Stimulated activated CD8-positive, alpha-beta memory T cell treated with anti-CD3 and anti-CD28 coated beads, Interleukin-15, amount 100 ng/mL, for 4 hours (primary cell): ENCODE measurements at places on chromosomes 6 and 20.

DNA sequence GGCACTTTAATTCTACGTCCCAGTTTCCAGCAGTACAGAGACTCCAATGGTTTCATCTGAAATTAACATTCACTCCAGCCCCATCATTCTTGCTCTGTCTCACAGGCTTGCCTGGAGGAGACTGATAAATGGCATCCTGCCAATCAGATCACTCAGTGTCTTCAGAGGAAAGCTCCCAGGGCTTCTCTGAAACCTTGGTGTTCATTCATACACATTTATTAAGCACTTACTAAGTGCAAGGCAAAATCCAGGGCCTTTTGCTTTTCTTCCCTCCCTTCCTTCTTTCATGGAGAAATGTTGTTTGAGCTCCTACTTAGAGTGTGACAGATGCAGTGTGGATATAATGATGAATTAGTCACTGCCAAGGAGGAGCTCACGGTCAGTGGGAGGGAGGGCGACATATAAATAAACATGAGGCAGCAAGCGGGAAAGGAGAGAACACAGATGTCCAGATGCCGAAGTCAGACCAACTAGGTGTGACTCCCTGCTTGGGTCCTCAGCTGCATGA lies 106.7 kb upstream of the DTNBP1 start:
- DNase-seq = no peak

- DNase-seq = no peak
Measured at GRCh38 chr6:60952500-60952899, 1333.5 kb downstream of the KHDRBS2 start.

DNA sequence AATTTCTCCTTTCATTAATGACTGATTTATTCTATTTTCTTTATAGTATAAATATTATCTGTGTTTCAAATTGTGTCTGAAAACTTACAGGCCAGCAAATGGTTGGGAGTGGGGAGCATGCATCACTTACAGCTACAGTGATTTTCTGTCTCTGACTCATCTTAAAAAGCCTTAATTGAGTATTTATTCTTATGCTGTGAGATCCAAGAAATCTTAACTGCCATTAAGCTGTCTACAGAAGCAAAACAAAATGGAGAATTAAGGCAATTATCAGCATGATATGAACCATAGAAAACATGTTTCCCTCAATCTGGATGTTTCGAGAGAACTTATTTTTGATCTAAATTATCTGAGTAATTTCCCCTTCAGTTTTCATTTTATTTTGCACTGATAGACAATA lies 831.2 kb downstream of the KIF16B start:
- DNase-seq = no peak

DNA sequence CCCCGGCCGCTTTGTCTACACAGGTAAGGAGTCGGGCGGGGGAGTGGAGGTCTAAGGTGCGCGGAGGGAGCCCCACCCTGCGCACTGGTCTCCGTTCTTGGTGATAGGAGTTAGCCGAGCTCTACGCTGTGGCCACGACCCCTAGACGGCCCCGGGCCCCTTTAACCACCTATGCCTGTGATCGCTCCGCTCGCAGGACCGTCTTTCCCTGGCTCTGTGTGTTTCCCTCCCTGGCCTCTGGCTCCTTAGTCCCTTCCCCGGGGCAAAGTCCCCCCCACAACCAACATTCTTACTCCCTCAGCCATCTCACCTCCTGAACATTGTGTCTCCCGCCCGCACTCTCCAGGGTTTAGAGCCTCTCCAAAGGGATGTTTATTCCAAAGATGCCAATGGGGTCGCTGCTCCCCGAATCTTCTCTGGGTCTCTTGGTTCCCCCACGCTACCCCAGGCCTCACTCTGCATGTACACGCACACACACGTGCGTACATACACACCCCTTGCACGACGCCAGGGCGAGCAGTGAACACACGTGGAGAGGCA lies 50.4 kb downstream of the CPXM1 start:
- DNase-seq = no peak

DNA sequence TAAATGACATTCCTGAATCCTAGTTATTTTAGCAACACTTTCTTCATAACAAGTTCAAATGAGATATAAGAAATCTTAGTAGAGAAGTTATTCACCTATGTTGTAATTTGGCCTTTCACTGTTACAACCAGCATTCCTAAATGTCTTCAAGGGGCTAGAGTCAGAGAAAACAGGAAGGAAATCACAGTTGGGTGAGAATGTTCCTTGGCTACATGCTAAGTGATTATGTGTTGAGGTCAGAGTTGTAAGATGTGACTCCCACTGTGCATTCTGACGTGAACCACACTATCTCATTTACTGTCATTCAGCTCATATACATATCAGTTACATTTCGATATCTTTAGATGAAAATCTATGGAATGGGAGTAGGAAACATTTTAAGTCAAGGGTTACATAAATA lies 51.0 kb upstream of the MLIP start:
- no peak for DNase-seq

GRCh38 chr20:15632680-15633079 lies 940.6 kb downstream of the KIF16B start:
- DNase-seq = no peak

- DNase-seq = no peak
Measured at GRCh38 chr6:129793447-129793846, 67.7 kb downstream of the TMEM244 start.

DNA sequence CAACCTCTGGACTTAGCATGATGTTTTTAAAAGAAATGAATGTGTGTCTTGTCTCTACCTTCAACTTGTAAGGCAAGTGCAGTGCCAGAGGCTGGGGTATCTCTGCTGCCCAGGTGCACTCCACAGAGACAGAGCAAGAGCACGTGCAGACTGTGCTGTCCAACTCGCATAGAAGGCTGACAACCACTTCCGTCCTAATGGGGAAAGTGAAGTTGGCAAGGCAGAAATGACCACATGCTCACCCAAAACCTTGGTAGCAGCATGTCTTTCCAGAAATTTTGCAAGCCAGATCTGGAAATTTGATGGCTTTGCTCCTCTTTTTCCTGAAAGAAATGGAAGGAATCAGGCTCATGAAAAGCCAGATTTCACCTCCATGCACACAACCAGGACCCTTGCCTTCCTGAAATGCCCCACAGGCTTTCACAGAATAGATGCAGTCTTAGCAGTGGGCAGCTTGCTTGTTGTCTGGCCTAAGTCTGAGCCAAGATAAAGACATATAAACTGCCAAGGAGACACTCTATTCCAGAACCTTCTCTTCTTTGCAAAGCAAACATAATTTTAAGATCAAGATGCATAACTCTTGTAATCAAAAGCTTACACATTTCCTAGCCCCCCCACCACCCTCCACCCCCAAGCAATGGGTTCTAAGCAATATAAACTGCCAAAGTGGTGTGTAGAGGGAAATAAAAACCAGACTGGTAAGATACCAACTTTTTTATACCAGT lies 26.8 kb downstream of the SLC22A3 start:
- DNase-seq = no peak

DNA sequence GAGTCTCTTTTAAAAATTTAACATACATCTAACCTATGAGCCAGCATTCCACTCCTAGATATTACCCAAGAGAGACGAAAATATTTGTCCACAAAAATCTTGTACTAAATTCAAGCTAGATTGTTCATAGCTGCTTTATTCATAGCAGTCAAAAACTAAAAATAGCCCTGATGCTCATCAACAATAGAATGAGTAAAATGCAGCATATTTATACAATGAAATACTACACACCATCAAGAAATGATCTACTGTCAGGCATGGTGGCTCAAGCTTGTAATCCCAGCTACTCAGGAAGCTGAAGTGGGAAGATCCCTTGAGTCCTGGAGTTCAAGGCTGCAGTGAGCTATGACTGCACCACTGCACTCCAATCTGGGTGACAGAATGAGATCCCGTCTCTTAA lies 22.0 kb upstream of the SRC start:
- DNase-seq = no peak

DNA sequence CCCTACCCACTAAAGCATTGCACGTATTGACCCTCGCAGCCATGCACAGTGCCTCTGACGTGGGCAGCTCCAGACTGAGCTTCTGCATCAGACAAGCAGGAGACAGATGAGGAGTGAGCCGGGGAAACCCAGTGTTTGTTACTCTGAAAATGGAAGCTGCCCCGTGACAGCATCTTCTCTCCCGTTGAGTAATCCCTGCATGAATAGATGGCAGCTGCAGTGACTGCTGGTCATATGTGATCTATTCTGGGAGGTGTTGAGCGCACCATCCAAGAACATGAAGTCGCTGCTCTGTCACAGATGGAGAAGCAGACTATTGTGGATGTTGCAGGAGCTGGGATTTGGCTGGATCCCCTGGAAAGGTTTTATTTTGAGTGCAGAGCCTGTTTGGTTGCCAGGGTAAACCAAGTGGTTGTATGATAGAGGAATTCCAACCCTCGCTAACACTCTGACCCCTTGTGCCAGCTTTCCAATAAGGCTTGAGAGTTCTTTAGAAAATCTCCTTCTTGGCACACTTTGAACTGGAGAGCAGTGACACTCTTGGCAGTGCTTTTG lies 242.2 kb downstream of the NRN1 start:
- no peak for DNase-seq

DNA sequence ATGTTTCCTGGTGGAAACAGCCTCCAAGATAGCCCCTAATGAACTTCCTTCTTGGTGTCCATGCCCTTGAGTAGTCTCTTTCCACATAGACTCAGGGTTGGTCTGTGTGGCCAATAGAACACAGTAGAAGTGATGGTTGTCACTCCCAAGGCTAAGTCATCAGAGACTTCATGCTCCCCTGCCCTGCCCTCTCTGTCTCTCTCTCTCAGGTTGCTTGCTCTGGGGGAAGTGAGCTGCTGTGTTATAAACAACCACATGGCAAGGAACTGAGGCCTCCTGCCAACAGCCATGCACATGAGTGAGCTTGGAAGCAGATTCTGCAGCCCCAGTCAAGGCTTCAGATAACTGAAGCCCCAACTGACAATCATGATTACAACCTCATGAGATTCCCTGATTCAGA lies 85.3 kb upstream of the SLC22A16 start:
- no peak for DNase-seq

GRCh38 chr6:157083343-157083742 lies 240.0 kb downstream of the TMEM242 start:
- DNase-seq = no peak

GRCh38 chr6:44804546-44805159 lies 417.1 kb downstream of the CDC5L start:
- DNase-seq = no peak

DNA sequence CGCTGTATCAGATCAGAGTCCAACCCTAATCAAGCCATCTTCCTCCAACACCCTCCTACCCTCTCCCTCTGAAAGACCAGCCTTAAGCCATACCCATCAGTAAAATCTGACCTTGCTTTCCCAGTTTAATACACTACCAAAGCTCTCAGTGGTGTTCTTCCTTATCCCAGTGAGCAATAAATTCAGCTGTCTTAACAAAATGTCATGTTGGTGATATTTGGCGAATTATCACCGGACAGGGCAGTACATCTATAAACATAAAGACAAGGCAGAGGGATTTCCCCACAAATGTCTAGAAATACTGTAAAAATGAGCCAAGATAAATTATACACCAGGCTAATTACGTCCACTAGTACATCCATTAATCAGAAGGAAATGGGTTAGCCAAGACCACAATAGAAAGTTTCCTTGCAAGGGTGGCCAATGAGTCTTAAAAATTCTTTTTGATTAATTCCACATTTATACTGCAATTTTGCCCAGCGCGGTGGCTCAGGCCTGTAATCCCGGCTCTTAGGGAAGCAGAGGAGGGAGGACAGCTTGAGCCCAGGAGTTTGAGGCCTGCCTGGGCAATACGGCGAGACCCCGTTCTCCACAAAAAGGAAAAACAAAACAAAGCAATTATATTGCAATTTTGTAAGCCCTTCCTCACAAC lies 905 bp downstream of the RARS2 start:
- DNase-seq = no peak

GRCh38 chr6:156933201-156934068 lies 156.3 kb downstream of the ARID1B start:
- DNase-seq = no peak

GRCh38 chr6:20559924-20560551 lies 25.8 kb downstream of the CDKAL1 start:
- DNase-seq = no peak

DNA sequence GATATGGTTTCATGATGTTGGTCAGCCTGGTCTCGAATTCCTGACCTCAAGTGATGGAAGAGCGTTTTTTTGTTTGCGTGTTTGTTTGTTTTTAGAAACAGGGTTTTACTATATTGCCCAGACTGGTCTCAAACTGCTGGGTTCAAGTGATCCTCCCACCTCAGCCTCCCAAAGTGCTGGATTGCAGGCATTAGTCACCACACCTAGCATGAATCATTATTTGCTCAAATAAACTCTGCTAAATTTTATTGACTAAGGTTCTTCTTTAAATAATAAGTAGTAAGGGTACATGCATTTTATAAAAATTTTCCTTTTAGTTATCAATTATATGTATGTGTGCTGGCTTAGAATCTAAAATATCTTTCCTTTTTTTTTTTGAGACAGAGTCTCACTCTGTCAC lies 52.9 kb downstream of the ZBTB9 start:
- DNase-seq = no peak

GRCh38 chr6:54284161-54284860 lies 23.9 kb upstream of the TINAG start:
- no peak for DNase-seq

GRCh38 chr20:24838546-24839535 lies 110.2 kb upstream of the CST7 start:
- DNase-seq = no peak

- DNase-seq = no peak
Measured at GRCh38 chr20:58011106-58011946, 217.1 kb downstream of the ANKRD60 start.

GRCh38 chr6:148359228-148359627 lies 16.6 kb downstream of the SASH1 start:
- no peak for DNase-seq

DNA sequence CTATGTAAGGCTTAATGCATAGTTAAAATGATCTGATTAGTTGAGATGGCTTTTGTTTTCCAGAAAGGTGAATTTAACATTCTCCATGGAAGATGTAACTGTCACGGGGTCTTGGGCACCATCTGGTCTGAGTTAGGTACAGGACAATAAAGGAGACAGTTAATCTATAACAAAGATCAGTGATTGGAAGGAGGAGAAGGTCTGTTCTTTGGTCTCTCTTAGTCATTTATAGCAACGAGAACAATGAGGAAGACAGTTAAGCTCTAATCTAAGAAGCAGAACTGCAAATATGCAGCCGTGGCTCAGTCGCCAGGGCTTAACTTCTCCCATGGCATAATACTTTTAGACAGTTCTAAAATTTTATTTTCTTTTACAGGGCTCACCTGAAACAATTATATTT lies 405.5 kb upstream of the SULF2 start:
- no peak for DNase-seq

DNA sequence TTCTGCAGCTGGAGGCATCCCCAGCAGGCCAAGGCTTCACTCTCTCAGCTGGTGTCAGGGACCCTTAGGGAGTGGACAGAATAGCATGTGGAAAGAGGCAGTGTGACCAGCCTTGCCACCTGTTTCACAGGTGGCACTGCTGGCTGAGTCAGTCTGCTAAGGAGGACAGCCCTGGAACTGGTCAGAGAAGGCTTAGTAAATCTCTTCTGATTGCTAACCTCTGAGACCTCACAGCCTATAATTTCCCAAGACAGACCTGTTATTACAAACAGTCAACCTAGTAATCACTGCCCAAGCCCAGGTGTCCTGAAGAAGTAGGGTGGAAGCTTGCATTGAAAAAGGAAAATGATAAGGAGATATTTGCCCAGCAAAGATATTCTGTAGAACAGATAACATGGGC lies 26.4 kb upstream of the PAQR8 start:
- no peak for DNase-seq

- no peak for DNase-seq
Measured at GRCh38 chr20:5197847-5198650, 71.2 kb downstream of the CDS2 start.

GRCh38 chr6:35730745-35731413 lies 6.0 kb upstream of the ARMC12 start:
- DNase-seq = no peak

- no peak for DNase-seq
Measured at GRCh38 chr20:4022386-4023286, 7.3 kb upstream of the RNF24 start.
